ACHN (cell line): ENCODE measurements at places on chromosomes 2 and 18.
A peak's percentile ranks its signal among the peaks of the same experiment; 100 is the strongest.

- no peak for DNase-seq
Observed at GRCh38 chr18:45057955-45058600, 377.4 kb downstream of the SETBP1 start.

GRCh38 chr2:105330681-105331375 lies 1.3 kb upstream of the TGFBRAP1 start:
- DNase-seq: peak; percentile 22

DNA sequence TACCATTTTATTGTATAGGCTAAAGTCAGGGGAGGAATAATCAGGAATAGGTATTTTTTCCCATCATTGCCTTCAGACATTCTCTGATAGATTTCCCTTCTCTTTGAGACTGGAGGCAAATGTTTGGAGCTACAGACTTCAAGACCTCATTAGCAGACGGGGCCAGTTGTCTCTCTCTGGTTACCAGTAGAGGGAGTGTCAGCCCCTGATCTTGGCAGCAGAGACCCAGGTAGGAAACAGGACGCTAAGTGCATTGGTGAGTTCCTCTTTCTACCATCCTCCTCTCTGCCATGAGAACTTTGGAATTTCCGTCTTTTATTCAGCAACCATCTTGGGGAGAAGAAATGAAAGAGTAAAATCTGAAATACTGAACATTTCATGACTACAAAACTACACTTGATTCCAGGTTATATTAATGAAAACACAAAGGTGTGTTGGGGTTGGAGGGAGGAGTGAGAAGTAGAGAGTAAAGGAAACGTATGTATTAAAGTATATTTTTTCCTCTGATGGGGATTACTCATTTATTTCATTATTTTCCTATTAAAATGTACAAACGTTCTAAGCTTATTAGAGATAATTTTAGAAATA lies 186.2 kb upstream of the GCFC2 start:
- DNase-seq: peak; percentile 46

DNA sequence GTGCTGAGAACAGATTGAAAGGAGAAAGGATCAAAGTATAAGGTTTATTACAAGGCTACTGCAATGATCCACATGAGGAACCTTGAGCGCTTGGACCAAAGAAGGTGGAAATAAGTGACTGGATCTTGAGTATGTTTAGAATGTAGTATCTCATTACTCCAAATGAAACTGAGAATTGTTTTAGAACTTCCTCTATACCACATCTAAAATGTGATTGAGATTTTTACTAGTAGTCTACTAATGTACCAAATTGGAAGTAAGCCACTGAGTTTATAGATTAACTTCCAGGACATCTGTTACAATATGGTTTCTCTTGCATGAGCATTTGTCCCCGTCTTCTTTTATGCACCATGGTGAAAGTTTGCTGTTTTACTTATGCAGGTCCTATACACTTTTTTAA lies 300.5 kb downstream of the SUCLG1 start:
- DNase-seq: no peak

GRCh38 chr2:212646698-212647366 lies 108.2 kb upstream of the ERBB4 start:
- DNase-seq: no peak

- DNase-seq: no peak
Observed at GRCh38 chr18:54192900-54193299, 31.6 kb downstream of the MBD2 start.
